ENCODE measurements at places on chromosomes 5 and 9. TPM values are rescaled to one million over a fixed set of nuclear protein-coding genes. Genes with fewer than 3 reads are reported as not detected.
A peak's percentile ranks its signal among the peaks of the same experiment; 100 is the strongest.

DNA sequence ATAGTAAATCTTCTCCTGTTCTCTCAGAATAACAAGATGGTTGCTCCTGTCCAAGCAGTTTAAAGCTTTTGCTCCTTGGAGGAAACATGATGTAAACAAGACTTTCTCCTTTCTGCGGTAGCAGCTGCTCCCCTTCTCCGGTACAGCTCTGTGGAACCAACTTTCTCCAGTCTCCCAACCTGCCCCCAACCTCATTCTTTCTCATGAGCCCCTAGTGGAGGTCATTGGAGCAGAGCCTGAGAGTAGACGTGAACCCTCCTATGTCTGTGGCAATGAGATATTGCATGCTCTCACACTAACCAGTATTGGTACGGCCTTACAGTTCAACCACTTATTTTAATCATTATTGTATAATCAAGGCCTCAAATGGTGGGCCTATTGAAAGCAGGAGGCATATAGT, 483.8 kb upstream of the CDH10 start:
- no peak for DNase-seq

GRCh38 chr5:77080905-77081304, 6.2 kb downstream of the ZBED3 start:
- no peak for DNase-seq

DNA sequence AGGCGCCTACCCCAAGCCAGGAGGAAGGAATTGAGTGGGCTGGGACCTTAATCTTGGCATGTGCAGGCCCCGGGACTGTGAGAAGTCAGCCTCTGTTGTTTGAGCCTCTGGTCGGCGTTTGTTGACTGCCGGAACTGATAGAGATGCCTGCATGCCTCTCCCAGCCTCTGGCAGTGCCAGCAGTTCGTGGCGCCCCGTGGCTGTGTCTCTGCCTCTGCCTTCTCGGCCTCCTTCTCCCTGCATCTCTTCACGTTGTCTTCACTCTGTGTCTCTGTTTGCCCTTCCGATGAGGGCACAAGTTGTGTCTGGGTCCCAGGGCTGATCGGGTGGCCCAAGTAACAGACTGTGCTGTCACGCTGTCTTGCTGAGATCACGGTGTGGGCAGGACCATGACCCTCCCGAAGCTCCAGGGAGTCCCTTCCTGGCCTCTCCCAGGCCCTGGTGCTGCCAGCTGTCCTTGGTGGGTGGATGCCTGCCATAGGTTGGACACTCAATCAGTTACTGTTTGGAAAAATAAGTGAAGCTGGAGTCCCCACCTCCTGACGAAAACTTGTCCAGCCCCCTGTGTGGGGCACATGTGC, 133.5 kb upstream of the LPCAT1 start:
- no peak for DNase-seq

PCDHGA9 gene
- total RNA-seq = 0.64 TPM

DNA sequence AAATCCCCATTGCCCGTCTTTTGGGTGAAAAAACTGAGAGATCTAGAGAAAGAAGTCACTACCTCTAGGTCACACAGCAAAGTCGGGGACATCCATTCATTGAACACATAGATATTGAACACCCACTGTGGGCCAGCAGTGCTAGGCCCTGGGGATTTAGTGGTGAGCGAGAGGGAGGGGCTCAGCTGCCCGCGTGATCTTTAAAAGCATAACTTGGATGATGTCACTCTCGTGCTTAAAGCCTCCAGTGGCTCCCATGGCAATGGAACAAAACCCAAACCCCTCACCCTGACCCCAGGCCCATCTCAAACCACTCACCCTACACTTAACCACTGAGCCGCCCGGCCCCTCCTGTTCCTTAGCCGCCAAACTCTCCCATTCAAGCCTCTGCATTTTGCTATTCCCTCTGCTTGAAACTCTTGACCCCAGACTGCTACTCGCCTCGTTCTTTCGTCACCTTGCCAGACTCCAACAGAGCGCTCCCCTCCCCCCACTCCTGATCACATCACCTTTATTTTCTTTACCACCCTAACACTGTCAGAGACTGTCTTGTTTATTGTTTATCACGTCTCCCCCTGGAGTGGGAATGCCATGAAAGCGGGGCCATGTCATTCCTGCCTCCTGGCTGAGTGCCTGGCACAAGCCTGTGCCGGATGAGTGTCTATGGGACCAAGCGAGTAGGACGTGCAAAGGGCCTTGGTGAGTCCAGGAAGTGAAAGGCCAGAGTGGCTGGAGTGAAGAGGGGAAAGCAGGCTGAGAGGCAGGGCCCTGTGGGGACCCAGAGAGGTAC, 710 bp upstream of the PIP5KL1 start:
- peak; percentile 73 for DNase-seq

GABRA6 gene
- total RNA-seq = not detected

Data from LHCN-M2 (cell line).